CD8-positive, alpha-beta T cell (primary cell): ENCODE measurements at places on chromosomes 12 and 14.

DNA sequence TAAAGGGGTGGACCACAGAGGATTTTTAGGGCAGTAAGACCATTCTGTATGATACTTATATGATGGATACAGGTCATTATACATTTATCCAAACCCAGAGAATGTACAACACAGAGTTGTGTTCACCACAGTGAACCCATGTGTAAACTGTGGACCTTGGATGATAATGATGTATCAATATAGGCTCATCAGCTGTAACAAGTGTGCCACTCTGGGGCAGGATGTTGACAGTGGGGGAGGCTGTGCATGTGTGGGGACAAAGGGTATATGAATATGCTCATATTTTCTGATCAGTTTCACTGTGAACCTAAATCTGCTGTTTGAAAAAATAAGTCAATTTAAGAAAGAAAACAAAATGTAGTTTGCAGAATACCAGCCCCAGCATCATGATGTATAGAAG, 14.2 kb upstream of the OS9 start:
- no peak for DNase-seq

GRCh38 chr12:115457798-115458197, 773.8 kb upstream of the TBX3 start:
- DNase-seq, result no peak

- DNase-seq, result no peak
Observed at GRCh38 chr14:69827560-69827959, 30.5 kb upstream of the SLC10A1 start.

DNA sequence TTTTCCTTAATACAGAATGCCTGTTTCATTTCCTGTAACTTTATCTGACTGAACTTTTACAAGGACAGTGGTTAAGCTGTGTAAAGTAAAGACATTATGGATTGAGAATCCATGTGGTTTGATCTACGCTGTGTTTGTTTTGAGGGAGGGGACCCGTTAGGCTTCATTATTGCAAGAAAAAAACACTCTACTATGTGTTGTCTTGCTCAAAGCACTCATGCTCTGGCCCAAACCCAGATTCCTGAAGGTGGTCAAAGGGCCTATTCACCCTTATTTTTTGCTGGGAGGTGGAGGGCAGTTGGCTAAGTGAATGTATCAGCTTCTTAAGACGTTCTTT, 11.9 kb downstream of the RNF10 start:
- DNase-seq, result no peak

GRCh38 chr14:95495538-95496025, 20.9 kb downstream of the SYNE3 start:
- DNase-seq, result no peak

DNA sequence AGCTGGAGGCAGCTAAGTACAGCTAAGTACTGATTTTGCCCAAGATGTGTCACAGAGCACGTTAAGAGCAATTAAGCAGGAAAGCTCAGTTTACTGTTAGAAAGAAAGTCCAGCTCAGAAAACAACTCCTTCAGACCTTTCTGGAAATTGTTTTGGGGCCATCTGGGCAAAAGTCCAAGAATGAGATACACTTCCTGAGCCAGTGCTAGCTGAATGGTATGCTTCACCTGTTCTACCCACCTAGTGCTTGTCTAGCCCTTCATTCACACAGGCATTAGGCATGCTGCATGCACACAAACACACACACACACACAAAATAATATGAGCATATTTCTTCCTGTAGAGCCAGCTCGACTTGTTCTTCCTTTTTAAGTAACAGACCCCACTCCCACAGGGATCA, 6.6 kb upstream of the IKZF4 start:
- DNase-seq, result no peak

DNA sequence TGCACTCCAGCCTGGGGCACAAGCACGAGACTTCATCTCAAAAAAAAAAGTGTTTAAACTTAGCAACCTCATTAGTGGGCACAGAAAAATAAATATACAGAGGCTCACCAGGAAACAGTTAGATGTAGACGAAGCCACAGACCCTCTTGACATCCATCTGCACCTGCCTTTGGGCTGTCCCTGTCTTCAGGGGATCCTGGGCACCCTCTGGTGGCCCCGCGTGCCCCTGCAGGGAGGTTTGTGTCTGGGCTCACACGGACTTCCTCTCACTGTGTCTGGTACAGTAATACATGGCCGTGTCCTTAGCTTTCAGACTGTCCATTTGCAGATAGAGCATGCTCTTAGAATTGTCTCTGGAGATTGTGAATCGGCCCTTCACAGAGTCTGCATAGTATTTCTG, 916.5 kb downstream of the TMEM121 start:
- DNase-seq, result peak; percentile 49

- no peak for DNase-seq
Observed at GRCh38 chr14:96309896-96310330, 53.2 kb downstream of the ATG2B start.

GRCh38 chr14:99589031-99589441, 15.0 kb downstream of the CCDC85C start:
- DNase-seq, result no peak

- DNase-seq, result no peak
Observed at GRCh38 chr14:103496776-103497175, 25.9 kb downstream of the CKB start.

- no peak for DNase-seq
Observed at GRCh38 chr14:100634026-100634425, 46.8 kb upstream of the BEGAIN start.

GRCh38 chr14:98954349-98955000, 317.5 kb downstream of the BCL11B start:
- DNase-seq, result no peak

GRCh38 chr14:106044949-106045596, 518.7 kb downstream of the TMEM121 start:
- peak; percentile 87 for DNase-seq

GRCh38 chr12:46472893-46473633, 100.5 kb upstream of the SLC38A2 start:
- no peak for DNase-seq

GRCh38 chr14:98937712-98938505, 334.1 kb downstream of the BCL11B start:
- no peak for DNase-seq

DNA sequence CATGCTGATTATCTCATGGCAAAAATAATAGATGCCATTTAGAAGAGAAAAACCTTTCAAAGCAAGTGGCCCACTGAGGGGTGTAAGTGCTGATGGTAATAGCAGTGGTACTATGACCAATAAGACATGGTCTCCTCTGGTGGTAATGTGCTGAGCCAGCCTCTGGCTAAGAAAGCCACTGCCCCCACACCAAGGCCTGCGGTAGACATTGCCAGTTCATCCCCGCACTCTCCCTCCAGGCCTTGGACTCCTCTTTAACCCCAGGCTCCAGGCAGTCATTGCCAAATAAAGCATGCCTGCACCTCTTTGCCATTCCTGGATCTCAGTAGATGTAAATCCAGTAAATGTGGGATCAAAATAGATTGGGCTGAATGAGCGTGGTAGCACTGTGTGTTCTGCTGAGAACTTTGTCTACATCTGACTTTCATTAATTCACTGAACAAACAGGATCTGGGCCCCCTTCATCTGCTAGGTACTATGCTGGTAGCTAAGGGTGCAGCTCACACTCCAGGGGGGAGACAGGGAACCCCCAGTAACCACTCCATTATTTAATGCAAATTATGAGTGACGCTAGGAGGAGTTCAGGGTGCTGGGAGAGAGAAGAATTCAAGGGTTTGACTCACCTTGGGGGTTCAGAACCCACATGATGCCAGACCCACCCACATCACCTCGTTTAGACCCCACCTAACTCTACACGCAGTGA, 89.3 kb downstream of the BCL11B start:
- no peak for DNase-seq

GRCh38 chr14:71212093-71212492, 304.8 kb downstream of the PCNX1 start:
- no peak for DNase-seq

- DNase-seq, result no peak
Observed at GRCh38 chr12:103783744-103784664, 57.0 kb downstream of the NT5DC3 start.

- no peak for DNase-seq
Observed at GRCh38 chr14:44149597-44149996, 357.5 kb downstream of the FSCB start.

GRCh38 chr12:115507951-115508722, 769.4 kb downstream of the MED13L start:
- DNase-seq, result no peak

GRCh38 chr12:18700271-18700670, 37.5 kb downstream of the PLCZ1 start:
- DNase-seq, result no peak

DNA sequence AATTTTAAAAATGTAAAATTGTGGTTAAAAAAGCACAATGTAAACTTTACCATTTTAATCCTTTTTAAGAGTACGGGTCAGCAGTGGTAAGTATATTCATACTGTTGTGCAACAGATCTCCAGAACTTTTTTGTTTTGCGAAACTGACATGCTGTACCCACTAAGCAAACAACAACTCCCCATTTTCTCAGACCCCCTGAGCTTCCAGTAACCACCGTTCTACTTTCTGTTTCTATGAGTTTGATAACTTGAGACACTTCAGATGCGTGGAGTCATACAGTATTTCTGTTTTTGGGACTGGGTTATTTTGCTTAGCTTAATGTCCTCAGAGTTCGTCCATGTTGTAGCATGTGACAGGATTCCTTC, 38.0 kb downstream of the CHST11 start:
- DNase-seq, result no peak

DNA sequence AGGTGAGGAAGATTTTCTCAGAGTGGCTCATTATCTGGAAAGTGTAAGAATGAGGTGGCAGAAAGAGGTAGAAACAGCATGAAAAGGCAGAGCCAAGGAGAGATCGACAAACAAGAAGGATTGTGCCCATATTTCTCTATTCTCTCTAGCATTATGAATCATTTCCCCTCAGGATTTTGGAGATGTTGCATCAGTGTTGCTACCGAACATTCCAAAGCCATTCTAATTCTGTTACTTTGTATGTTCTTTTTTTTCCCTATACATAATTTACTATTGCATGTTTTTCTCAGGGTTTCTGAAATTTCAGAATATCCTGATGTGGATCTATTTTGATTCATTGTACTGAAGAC, 61.4 kb downstream of the KICS2 start:
- DNase-seq, result no peak

DNA sequence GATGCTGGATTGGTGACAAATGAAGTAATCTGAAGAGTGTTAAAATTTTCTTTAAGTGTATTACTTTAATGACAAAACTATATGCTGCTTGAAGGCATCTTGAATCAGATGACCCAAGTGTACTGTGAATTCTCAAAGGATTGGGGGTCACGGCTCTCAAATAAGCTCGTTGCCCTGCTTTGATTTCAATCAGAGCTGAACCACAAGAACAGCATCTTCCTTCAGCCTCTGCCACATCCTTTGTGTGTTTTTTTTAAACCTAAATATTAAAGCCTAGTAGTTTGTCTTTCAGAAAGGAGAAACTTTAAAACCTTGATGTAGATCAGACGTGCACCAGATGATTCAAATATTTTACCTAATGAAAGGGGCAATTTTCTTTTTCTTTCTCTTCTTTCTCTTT, 11.7 kb downstream of the ELK3 start:
- no peak for DNase-seq

GRCh38 chr12:100715976-100716944, 78.3 kb upstream of the ANO4 start:
- no peak for DNase-seq

- DNase-seq, result no peak
Observed at GRCh38 chr12:53844994-53845844, 93.4 kb upstream of the HOXC13 start.

DNA sequence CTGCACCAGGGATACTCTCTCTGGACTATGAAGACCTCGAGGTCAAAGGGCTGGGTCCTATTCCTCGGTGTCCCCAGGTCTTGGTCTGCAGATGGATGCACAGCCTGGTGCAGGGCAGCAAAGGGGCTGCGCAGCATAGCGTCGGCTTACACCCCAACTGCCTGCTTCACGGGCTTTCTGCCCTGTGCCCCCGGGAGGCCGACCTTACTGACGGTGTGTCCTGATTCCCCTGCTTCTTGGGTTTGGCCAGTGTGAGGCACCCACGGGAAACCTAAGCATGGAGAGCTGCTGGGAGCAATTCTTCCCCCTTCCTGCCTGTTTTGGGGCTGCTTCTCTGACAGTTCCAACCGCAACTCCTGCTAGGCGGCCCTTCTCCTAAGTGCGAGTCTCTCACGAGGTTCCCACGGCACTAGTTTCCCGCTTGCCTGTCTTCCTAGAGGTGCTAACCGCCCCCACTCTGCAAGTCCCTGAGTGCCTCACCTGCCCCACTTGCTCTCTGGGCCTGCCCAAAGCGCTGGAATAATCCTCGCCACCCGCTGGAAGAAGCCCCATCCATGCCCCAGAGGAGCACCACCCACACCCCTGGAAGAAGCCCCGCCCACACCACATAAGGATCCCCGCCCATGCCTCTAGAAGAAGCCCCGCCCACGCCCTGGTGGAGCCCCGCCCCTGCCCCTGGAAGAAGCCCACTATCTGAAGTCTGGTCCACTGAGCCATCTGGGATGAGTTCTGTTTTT, 54.0 kb downstream of the PRIMA1 start:
- no peak for DNase-seq

- no peak for DNase-seq
Observed at GRCh38 chr14:79698298-79698711, 513.0 kb downstream of the DIO2 start.

DNA sequence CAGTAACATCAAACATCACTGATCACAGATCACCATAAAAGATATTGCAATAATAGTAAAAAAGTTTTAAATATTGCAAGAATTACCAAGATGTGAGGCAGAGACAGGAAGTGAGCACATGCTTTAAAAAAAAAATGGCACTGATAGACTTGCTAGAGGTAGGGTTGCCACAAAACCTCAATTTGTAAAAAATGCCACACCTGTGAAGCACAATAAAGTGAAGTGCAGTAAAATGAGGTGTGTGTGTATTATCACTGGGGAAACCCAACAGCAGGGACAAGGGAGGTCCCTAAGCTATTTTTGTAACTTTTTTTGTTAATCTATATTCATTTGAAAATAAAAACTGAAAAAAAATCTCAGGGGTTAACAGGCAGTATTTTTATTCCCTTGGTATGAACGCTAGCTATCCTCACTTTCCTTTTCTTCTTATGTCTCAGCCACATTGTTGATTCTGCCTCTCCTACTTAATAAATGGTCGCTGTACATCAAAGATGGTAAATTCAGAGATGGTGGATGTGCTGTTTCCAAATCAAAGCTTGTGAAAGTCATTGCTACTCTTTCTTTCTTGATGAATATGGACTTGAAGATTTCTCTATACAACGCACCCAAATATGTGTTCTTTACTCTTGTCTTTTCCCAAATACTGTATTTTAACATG, 14.0 kb upstream of the KLRD1 start:
- DNase-seq, result no peak

- DNase-seq, result no peak
Observed at GRCh38 chr12:102736328-102736727, 180.7 kb downstream of the PAH start.

- no peak for DNase-seq
Observed at GRCh38 chr14:89240414-89240813, 176.6 kb downstream of the FOXN3 start.

GRCh38 chr12:100229036-100229635, 28.5 kb downstream of the ACTR6 start:
- DNase-seq, result no peak
